Smooth muscle cell of bladder (primary cell): ENCODE measurements at places on chromosomes 6 and 20. TPM values are rescaled to one million over a fixed set of nuclear protein-coding genes. Genes with fewer than 3 reads are reported as not detected.

The CDH4 gene
- total RNA-seq, result 0.18 and 0.71 TPM in 2 replicates

The CALHM6 gene
- 1.6 and 2.3 TPM in 2 replicates for total RNA-seq

The GATA5 gene
- not detected in 2 replicates for total RNA-seq

The NHSL1 gene
- total RNA-seq, result 6.8 and 9.5 TPM in 2 replicates

The RNF217 gene
- 10.4 and 16.8 TPM in 2 replicates for total RNA-seq

The TMEM74B gene
- 0.46 TPM in 1 of 2 replicates, not detected in the other for total RNA-seq

The EDN1 gene
- total RNA-seq, result 0.43 and 2.0 TPM in 2 replicates

The KIAA1586 gene
- total RNA-seq, result 15.1 and 17.2 TPM in 2 replicates

The VSTM2L gene
- 0.85 and 1.1 TPM in 2 replicates for total RNA-seq

The TAGAP gene
- not detected in 2 replicates for total RNA-seq

The RAET1L gene
- not detected in 2 replicates for total RNA-seq

The IP6K3 gene
- 0.14 and 0.18 TPM in 2 replicates for total RNA-seq

The RNF114 gene
- 44.5 and 49.0 TPM in 2 replicates for total RNA-seq

The TFEB gene
- total RNA-seq, result 1.8 and 2.6 TPM in 2 replicates

The NHLRC1 gene
- 1.3 and 1.8 TPM in 2 replicates for total RNA-seq

The CYP39A1 gene
- total RNA-seq, result 14.7 and 22.6 TPM in 2 replicates

The GRM4 gene
- total RNA-seq, result under 0.01 TPM in 2 replicates

The NKX2-2 gene
- total RNA-seq, result not detected in 2 replicates
